ENCODE measurements at places on chromosomes 11 and 22. TPM values are rescaled to one million over a fixed set of nuclear protein-coding genes. Genes with fewer than 3 reads are reported as not detected.
A peak's percentile ranks its signal among the peaks of the same experiment; 100 is the strongest.

DNA sequence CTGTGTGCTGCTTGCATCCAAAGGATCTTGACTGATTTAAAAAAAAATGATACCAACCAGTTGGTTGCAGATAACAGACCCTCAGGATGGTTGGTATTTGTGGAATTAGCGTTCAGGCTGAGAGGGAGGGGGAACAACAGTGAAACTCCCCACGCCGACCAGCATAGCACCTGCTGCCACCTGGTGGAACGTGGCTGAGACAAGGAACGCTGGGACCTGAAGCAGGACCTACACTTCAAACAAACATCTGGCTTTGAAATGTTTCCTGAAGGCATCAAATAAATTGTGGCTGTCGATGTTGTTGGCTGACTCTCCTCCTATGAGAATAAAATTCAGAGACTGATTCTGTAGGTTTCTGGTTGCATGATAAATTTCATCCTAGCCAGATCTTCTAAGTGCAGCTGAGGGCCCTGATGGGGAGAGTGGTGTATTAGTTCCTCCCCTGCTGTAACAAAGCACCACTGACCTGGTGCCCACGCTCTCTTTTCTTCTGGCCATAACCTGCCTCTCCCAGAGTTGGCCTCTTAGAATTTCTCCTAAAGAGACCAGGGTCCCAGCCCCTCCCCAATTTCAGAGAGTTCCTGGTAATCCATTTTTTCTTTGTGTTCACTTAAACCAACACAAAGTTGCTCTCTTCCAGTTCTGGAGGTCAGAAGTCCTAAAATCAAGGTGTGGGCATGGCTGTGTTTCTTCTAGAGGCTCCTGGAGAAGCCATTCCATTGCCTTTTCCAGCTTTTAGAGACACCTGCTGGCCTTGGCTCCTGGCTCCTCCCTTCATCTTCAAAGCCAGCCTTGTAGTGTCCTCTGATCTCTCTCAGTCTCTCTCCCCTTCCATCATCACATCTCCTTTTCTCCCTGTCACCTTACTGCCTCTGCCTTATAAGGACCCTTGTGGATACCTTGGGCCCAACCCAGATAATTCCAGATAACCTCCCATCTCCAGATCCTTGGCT, 17.3 kb downstream of the APOL2 start:
- peak; percentile 42 for DNase-seq

- peak; percentile 96 for DNase-seq
Observed at GRCh38 chr11:65279741-65280440, 18.1 kb downstream of the POLA2 start.

DNA sequence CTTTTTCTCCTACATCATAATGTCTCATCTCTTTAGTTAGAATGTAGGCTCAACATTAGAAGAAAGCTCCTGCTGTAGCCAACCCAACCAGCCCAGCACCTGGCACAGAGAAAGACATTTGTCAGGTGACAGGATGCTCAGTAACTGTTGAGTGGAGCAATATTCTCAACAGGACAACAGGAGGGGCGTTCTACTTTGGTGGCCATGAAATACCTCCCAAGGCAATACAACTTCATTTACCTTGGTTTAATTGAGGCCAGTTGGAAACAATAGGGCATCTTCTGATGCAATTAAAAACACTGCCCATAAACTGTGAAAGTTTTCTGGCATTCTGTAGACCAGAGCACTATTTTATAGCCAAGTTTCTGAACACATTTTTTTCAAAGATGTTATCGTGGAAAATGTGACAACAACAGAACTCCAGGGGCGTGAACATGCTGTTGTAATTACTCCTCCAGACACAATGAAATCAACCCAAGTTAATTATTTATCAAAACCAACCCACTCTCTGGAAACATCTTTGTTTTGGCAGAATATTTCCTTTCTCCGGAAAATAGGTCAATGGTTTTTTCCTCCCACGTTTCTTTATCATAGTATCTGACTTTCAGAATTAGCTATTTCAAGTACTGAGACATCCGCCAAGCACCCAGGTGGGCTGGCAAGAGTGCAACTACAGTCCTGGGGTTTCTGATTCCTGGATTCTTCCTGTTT, 538.1 kb downstream of the SOX6 start:
- no peak for DNase-seq

GRCh38 chr11:68266936-68267880, 4.6 kb downstream of the C11orf24 start:
- DNase-seq = no peak

The FAM180B gene
- total RNA-seq = not detected

DNA sequence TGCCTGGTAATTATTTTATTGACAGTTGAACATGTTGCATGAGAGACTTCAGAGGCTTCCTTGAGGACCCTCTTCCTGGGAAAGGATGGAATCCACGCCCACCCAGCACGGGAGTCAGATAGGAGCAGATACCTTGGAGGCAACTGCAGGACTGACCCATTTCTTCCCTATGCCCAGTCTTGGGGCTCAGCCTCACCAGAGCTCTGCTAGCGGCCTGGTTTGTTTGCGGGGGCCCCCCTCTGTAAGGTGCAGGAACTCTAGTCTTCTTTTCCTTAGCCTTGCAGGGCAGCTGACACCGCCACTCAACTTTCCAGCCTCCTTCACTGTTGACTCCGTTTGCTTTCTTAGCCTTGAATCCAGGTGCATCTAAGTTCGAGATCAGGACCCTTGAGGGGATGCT, 1032.8 kb downstream of the BRD1 start:
- no peak for DNase-seq

The PLAAT2 gene
- 4.1 TPM for total RNA-seq

DNA sequence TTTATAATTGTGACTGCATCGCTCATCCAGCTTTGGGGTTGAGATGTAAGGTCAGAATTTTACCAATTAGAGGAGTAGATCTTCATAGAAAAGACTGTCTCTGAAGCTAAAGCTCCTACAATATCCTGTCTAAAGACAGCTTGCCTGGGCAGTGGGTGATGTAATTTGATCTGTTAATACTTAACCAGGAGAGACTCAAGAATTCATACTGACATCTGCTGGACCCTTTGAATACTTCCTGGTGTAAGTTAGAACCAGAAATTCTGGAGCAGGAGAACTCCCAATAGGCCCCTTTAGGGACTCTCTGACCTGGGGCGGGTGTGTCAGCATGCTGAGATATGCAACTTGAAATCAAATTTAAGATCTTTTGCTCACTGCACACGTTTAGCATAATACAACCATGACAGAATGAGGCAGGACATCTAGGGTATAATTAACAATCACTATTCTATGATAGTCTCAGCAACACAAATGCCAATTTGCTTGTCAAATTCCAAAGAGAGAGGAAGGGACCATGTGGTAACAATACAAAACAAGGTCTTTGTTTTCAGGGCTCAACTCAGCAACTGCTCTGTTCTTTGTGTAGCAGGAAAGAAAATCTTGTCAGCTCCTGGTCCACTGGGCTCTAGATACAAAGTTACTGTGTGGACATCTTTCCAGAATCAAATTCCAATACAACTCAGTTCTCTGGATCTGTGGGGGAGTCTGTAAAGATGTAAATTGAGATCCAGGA, 143.9 kb downstream of the INSC start:
- DNase-seq = peak; percentile 22

The OR6T1 gene
- not detected for total RNA-seq

- DNase-seq = no peak
Observed at GRCh38 chr22:47847131-47847890, 1084.9 kb downstream of the TBC1D22A start.

The FAM181B gene
- 0.23 TPM for total RNA-seq

GRCh38 chr11:72084076-72084475, 3.4 kb downstream of the LRRC51 start:
- no peak for DNase-seq

DNA sequence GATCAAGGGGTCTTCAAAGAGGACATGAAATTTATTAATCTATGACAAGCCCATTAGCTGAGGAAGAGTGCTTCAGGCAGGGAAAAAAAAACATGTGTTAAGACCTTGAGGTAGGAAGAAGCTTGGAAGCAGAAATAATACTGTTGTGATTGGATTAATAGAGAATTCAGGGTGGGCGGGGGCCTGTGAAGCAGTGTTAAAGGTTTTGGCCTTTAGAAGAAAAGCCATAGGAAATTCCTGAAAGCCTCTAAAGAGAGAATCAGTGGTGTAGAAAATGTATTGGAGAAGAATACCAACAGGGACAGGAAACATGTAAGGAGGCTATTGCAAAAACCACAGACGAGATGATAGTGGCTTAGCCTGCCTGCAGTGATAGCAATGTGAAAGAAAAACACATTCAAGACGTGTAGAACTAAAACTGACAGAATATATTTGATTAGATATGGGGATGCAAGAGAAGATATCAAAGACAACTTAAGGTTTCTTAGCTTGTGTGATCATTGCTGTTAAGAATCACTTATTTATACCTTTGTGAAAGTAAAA, 404.4 kb upstream of the ANO3 start:
- no peak for DNase-seq

The MS4A7 gene
- total RNA-seq = not detected

- DNase-seq = no peak
Observed at GRCh38 chr11:128738942-128739341, 45.1 kb downstream of the FLI1 start.

GRCh38 chr22:16953206-16954059, 54.6 kb downstream of the GAB4 start:
- no peak for DNase-seq

GRCh38 chr22:29750559-29751538, 16.0 kb downstream of the ZMAT5 start:
- DNase-seq = no peak

GRCh38 chr11:125807909-125808308, 20.0 kb downstream of the PATE3 start:
- peak; percentile 8 for DNase-seq

The OR8H2 gene
- total RNA-seq = not detected

GRCh38 chr11:81092522-81092921, 1641.1 kb downstream of the FAM181B start:
- DNase-seq = no peak
